NCI-H2081 treated with DMSO at 0.1 percent for 48 hours (cell line): ENCODE measurements at places on chromosomes 12 and 14.

DNA sequence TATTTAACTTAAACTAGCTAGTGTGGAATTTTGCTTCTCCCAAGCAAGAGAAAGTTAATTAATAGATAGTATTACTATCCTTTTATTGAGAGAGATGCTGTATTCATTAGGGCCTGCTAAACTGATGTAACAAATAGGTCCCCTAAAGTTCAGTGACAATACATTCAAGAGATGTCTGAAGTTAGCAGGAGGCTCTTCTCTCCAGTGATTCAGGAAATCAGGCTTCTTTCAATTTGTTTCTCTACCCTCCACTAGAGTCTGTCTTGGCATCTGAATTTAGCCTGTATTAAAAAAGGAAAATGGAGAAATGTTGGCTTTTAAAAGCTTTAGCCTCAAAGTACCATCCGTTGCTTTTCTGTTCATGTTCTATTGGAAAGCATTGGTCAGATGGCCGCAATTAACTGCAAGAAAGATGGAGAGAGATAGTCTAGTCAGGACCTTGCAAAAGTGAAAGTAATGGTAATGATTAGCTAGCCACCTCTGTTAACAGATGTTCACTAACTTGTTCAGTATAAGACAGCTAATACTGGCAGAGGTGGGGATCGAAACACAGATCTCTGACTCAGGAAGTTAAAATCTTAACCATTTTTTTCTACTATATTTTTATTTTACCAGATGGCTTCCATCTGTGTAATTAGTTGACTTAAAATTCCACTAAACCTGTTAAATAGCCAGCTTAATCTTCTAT is 786.8 kb downstream of the TMTC2 start:
- no peak for DNase-seq

DNA sequence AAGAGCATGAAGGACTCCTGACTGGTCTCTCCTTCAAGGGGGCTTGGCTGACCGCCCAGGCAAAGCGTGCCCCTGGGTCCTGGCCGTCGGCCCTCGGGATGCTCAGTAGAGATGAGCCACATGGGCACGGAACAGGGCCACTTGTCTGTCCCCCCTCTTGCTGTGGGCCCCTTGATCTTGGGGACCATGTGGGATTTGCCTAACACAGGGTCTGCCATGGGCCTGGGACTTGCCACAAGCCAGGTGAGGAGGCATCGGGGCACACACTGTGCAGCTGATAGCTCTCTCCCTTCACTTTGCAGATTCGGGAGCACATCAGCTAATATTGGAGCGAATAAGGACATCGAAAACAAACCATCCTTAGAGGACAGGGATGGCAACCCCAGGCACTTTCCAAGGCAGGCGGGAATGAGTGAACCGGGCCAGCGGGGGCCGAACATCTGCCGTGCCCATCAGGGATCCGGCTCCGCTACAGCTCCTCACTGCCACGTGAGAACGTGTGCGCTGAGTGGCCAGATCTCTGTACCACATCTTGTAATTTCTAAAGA is 88.1 kb downstream of the PIWIL1 start:
- no peak for DNase-seq

DNA sequence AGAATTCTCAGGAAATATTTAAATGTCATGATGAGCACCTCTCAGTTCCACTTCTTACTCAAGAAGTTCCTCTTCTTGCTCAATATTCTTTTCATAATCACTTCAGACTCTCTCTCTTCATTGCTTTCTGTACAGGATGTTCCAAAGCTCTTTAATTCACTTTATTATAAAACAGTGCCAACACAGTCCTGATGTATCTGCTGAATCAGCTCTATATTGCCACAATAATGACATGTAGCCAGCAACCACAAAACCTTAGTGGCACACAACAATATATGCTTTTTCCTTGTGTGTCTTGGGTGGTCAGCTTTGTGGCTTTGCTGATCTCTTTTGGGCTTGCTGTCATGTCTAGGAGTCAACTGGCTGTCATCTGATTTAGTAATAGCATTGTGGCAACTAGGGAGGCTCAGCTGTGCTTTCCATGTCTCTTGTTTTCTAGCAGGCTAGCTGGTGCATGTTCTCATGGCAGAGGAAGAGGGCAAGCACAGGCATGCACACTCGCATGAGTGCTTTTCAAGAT is 52.8 kb upstream of the SLC2A13 start:
- no peak for DNase-seq

DNA sequence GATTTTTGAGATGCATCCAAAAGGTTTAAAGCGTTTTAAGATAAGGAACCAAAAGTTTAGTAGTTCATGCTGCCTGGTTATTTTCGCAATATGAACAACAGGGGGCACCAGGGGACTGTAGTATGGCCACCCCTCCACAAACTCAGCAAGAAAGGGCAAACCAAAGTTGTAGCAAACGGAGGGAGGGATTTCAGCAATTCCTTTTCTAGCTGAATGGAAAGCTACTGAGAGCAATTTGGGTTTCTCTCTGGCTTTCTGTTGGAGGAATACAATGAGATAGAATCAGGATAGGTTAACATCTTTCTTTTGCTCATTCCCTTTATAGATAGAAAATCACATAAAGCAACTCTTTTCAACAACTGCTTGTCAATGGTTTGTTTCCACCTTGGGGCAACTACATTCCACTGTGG is 62.5 kb downstream of the DRAM1 start:
- DNase-seq = peak; percentile 29

GRCh38 chr14:54259821-54260220 is 137.0 kb upstream of the CDKN3 start:
- no peak for DNase-seq

DNA sequence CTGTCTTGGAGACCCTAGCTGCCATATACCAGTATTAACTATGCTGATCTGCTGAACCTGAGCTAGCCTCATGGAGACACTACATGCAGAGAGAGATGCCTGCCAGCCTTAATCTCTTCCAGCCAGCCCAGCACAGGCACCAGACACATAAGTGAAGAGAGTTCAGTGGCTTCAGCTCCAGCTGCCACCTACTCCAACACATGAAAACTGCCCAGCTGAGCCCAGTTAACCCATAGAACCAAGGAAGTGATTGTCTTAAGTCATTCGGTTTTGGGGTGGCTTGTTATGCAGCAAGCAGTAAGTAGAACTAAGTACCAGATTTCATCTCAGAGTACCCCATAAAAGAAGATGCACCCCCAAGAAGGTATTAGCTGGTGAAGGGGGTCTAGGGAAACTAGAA is 7.6 kb downstream of the SERPINA11 start:
- no peak for DNase-seq
